Right atrium auricular region (tissue), 2 donors: ENCODE measurements at places on chromosomes 2 and 18. TPM values are rescaled to one million over a fixed set of nuclear protein-coding genes. Genes with fewer than 3 reads are reported as not detected.

MYCN gene
- total RNA-seq, result 0.63 TPM

TMEM163 gene
- 3.1 TPM for total RNA-seq

ARHGAP25 gene
- 12.8 TPM for total RNA-seq

PDCD1 gene
- total RNA-seq, result 17.5 TPM

C2orf74 gene
- 28.0 TPM for total RNA-seq
